ENCODE measurements at places on chromosomes 2 and 18.
A peak's percentile ranks its signal among the peaks of the same experiment; 100 is the strongest.

DNA sequence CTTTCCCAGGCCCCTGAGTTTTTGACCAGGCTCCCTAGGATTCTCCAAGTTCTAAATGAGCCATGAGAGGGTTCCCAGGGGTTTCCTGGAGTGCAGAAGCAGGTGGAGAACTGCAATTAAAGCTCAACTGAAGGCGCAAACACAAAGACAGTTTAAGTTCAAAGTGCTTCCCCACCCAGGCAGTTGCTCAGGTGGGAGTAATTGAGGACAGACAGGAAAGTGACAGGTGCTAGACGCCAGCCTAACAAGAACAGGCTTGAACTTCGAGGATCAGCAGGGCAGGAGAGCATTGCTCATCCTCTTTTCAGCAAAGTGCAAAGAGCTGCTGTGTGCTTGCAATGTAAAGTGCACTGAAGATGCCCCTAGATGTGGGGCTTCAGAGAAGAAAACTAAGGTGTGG is 77.2 kb upstream of the ST8SIA3 start:
- no peak for DNase-seq

GRCh38 chr2:170258382-170258781 is 80.4 kb downstream of the MYO3B start:
- no peak for DNase-seq

DNA sequence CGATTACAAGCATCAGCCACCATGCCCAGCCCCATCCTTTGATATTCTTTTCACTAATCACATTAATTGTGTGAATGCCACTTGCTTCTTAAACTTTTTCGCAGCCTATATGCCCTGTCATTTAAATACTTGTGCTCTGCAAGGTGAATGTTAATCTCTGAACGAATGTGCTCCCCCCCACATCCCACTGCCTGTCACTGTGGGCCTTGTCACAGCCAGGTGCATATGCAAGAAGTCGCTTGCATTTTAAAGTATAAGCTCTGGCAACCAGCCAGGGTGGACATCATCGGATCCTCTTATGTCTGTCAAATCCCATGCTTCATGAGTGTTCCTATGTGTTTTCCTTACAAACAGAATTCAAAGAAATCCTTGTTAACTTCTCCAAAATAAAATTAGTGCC is 304.4 kb downstream of the GALR1 start:
- no peak for DNase-seq

DNA sequence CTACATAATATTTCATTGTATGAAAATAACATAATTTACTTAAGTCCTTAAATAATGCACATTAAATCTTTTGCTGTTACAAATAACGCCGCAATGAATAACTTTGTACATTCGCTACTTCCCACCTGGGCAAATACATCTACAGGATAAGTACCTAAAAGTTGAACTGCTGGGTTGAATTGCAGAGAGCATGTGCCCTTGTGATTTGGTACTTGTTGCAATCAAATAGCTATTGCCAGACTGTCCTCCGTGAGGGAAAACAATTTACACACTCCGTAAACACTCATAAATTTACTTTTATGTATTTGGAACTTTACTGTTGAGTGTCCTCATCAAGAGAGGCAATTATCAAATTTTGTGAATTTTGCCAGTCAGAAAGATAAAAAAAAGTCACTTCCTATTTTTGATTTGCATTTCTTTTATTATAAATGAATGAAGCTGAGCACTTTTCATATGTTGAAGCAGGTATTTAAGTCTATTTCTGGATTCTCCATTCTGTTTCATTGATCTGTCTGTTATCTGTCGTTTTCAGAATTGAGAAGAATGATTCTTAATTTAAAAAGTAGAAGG is 140.8 kb upstream of the SERTAD2 start:
- no peak for DNase-seq

DNA sequence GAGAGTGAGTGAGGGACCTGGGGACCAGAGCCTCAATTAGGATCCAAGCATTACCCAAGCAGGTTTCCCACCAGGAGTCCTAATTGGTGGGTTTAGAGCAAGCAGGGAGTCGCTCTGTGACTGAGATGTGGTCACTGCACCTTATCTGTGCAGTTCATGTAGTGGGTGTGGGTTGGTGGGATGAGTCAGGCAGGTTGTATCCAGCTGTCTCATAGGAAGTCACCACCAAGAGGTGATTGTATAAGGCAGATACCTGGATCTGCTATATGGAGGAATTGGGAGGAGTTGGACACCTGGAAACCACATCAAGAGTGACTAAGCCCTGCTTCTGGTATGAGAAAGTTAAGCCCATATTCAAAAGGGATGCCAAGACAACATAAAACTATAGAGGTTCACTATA is 106.8 kb downstream of the ARHGAP28 start:
- no peak for DNase-seq

DNA sequence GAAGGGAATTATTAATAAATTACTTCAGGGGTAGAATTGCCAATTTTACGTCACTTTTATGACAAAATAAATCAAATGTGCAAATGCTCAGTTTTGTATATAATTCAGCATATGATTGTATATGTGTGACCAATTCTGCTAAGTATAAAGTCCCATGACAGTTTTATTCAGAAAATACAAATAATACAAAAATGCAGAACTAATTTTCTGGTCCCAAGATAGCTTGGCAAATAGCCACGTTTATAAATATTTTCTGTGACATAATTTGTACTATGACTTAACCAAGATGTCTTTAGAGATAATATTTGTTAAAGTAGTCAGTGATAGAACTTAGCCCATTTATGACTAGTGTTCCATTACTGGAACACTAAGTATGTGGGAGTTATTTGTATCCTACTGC is 24.2 kb upstream of the CAB39 start:
- DNase-seq, result no peak

GRCh38 chr2:174554529-174555150 is 43.0 kb downstream of the WIPF1 start:
- DNase-seq, result no peak

DNA sequence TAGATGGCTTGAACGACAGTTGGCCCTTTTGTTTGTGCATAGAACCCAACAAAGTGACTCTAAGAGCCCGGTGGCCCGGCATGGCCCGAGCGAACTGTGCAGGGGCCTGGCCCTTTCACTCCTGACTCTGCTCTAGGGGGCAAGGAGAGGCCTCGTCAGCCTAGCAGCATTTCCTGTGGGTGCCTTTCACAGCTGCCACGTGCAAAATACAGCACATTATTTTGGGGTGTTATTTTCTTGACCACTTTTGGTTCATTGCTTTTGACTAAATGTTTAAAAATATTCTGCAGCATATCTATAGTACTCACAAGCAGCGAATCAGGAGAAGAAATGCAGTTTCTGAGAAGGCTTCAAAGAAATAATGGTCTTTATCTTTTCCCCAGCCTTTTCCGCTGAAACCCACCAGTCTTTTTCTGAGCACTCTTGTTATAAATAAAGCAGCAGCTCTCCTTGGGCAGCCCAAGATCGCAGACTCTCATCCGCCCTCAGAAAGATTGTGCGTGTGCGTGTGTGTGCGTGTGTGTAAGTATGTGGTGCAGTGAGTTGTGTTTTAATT is 31.3 kb downstream of the DGKD start:
- no peak for DNase-seq

DNA sequence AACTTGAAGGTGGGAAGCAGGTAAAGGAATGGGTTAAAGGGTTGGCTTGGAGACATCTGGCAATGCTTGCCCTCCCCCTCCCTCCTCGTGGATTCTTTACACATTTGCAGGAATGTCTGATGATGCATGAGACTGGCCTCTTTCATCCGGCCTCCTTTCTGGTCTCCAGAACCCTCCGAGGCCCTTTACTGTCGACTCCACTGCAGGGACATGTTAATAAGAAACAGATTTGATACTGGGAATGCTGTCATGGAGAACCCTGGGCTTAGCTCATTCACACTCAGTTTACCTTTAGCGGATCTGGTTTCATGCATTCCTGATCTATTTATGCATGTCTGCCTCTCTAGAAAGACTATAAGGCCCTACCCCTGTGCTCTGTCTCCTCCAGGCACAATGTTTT is 238.7 kb downstream of the TGIF1 start:
- DNase-seq, result peak; percentile 66

DNA sequence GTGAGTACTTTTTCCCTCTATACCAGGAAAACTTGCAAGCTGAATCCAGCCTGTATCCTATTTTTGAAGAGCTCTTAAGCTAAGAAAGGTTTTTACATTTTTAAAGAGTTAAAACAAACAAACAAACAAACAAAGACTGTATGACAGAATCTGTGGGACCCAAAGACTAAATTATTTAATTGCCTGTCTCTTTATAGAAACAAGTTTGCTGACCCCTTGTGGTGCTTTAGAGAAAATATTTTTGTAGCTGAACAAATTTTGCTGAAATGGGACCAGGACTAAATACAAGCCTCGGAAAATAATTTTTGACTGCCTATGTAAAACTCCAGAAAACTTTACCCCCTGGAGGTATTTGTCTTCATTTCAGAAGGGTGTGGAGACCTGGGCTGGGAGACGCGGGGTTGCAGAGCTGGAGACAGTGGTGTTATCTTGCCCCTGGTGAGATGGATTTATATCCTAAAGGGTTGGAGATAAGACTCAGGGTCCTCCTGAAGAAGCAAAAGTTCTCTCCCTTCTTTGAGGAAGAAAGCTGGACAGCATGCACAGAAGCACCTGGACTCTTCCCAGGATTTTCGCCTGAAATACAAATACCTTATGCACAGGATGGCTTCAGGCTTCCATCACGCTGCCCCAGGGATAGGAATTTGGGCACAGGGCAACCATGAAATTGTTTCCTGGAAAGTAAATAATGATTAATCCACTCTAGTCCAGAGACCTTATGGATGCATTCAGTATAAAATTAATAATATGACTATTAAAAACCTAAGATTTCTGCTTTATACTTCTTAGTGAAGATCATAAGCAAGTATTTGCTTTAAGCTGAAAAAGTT is 54.3 kb downstream of the TMX3 start:
- peak; percentile 29 for DNase-seq

- DNase-seq, result no peak
Observed at GRCh38 chr2:112644933-112645309, 818 bp upstream of the SLC20A1 start.

- no peak for DNase-seq
Observed at GRCh38 chr18:79241755-79242154, 154.0 kb upstream of the NFATC1 start.

GRCh38 chr2:207015901-207016300 is 76.6 kb downstream of the CPO start:
- no peak for DNase-seq

DNA sequence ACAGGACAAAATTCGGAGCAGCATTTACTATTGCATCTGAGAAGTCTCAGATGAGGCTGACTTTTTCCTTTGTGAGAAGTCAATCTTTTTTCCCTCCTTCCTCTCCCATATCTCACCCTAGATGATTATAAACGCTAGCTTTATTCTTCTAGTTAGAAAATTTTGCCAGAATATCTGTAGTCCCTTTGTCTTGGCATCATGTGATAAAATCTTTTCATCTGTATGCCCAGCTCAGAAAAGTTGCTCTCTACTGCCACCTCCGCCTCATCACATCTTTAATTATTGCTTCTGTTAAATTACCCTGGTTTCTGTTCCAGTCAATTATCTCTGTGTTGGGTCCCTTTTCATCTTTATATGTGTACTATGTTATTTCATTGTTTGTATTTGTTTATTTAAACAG is 210.8 kb upstream of the SLC35G4 start:
- no peak for DNase-seq

- DNase-seq, result no peak
Observed at GRCh38 chr2:199395311-199395710, 62.4 kb downstream of the SATB2 start.

DNA sequence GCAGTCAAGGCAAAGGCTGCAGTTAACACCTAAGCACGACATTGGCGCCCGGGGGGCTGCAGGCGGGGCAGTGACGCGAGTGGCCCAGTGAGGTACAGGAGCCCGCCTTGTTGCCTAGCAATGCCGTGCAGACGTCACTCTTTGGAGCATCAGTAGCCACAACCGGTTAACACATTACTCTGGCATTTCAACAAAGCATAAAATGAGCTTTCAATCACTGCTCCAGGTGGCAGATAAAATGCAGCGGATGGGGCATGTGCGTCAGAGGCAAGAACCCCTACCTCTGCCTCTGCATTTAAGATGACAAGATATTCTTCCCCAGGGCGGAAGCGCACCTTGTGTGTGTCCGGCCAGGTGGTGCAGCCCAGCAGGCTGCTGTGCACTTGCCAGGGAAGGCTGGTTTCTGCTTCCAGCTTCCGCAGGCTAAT is 139.4 kb downstream of the MTCL1 start:
- DNase-seq, result no peak

DNA sequence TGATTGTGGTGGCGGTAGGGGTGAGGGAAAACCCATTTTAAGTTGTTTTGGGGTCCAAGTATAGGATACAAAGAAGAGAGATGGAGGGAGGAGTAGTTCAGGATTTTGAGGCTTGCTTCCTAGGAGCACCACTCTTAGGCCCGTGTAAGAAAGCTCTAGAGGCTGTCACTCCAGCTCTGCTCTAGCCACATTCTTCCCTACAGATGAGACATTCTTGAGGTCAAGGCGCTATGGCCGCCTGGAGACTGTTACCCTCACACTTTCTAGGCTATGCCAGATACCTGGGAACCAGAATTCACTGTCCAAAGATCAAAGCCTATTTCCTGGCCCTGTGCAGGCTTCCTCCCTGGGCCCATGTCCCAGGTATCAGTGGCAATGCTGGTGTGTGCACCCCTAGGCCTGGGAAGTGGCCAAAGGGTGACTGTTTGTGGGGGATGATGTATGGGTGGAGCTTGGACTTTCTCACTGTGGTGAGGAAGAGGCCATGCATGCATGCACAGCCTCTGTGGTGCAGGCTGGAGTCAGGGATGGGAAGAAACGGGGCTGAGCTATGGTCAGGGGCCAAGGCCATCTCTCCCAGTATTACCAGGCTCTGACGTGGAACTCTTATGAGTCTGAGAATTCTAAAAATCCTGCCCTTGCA is 7.0 kb upstream of the TTL start:
- no peak for DNase-seq

GRCh38 chr2:62499430-62500060 is 6.5 kb downstream of the TMEM17 start:
- no peak for DNase-seq

DNA sequence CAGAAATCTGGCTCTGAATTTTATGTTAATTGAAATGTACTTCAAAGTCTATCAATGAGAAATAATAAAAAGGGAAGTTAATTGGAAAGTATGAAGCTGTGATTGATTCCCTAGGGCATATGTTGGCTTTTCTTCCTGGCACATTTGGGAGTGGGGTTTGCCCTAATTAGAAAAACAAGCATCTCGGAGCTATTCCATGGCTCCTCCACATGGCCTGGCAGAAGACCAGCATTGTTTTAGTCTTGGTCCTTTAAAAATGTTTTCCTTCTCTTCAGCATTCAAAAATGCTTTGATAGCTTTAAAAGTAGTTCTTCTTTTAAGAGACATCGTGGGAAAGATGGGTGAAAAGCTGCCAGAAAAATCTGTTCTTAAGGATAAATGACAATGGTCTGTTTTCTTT is 445.5 kb upstream of the PKDCC start:
- DNase-seq, result no peak

Measured in amniotic stem cell (primary cell).